ENCODE measurements at places on chromosomes 2 and 18.

GRCh38 chr2:182166406-182166805 lies 180.8 kb downstream of the PPP1R1C start:
- DNase-seq: no peak

- no peak for DNase-seq
Observed at GRCh38 chr2:84899304-84900204, 5.9 kb upstream of the TMSB10 start.

DNA sequence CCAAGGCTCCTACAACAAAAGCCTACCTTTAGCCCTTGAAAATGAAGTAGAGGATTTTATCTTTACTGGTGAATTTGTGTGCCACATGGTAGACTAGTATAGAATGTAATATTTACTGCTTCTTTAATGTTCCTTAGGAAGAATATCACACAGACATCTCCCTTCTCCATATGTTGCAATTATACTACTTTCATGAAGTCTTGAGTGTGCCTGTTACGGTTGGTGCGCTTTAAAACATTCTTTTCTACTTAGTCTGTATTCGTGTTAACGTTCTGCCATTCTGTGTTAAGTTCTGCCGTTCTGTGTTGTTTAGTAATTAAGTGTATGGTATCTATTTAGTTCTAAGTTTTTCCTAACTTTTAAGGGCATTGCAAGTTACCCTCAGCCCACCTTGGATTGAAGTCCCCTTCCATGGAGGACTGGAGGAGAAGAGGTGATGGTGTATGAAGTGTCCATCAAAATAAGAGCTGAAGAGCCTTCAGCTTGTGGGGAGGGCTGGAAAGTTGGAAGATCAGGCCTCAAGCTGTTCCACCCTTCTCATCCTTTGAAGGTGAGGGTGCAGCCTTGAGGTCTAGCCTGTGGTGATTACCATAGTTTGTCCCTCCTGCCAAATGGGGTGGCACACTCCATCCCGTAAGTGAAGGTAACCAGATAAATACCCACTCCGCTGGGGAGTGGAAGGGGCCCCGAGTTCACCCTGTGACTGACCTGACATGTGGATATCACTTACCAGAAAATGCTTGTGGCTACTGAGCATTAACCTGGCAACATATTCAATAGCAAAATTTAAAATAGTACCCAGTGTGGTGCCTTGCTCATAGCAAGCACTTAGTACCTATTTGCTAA lies 131.3 kb downstream of the SPTBN1 start:
- DNase-seq: no peak

DNA sequence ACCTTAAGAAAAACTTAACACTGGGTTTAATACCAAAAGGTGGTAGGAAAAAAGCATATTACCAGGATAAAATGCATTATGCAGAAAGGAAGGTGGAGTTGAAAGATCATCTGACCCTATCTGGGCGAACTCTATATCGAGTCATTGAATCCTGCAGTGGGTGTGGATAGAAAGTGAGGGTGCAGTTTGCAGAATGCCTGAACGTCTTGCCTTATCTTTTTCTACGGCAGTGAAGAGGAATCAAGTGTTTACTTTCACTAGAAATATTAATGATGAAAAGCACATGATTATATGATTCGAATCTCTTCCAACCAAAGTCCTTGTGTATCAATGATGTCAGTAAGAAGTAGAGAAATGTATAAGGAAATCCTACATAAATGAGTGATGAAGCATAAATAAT lies 4.3 kb upstream of the CAVIN2 start:
- no peak for DNase-seq

- no peak for DNase-seq
Observed at GRCh38 chr18:73670524-73670923, 477.1 kb downstream of the FBXO15 start.

DNA sequence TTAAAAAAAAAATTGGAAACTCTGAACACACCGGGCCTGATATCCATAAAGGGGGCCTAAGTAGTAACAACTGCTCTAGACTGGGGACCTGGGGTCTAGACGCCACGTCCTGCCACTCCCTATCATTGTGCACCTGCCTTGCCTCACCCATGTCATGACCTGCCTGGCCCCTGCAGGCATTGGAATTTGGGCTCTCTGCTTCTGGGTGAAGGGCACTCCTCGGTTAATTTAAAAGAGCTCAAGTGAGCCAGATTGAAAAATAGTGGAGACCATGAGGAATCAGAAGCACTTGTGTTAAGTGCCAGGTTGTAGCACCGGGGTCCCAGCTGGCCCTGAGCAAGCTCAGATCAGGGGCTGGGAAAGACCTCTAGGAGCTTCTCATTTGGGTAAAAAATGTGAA lies 48.1 kb downstream of the SLC4A1AP start:
- DNase-seq: no peak

- no peak for DNase-seq
Observed at GRCh38 chr2:100270381-100271146, 51.7 kb downstream of the LONRF2 start.

- no peak for DNase-seq
Observed at GRCh38 chr2:240894006-240894405, 1.9 kb downstream of the MAB21L4 start.

DNA sequence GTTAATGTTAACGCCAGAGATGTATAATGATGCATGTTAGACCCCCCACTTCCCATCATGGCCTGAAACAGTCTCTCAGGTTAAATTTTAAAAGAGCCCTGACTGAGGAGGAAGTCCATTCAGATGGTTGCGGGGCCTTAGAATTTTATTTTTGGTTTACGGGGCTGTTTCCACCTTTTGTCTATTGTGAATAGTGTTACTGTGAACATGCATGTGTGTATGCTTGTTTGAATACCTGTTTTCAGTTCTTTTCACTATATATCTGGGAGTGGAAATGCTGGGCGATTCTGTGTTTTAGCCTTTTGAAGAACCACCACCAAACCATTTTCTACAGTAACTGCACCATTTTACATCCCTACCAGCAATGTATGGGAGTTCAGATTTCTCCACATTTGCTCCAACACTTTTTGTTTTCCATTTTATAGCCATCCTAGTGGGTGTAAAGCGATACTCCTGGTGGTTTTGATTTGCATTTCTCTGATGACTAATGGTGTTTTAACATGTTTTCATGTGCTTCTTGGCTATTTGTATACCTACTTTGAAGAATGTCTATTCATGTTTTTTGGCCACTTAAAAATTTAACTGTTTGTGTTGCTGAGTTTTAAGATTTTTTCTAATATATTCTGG lies 133.0 kb downstream of the MYO3B start:
- no peak for DNase-seq

- no peak for DNase-seq
Observed at GRCh38 chr2:112985090-112985489, 7.3 kb downstream of the IL36G start.

DNA sequence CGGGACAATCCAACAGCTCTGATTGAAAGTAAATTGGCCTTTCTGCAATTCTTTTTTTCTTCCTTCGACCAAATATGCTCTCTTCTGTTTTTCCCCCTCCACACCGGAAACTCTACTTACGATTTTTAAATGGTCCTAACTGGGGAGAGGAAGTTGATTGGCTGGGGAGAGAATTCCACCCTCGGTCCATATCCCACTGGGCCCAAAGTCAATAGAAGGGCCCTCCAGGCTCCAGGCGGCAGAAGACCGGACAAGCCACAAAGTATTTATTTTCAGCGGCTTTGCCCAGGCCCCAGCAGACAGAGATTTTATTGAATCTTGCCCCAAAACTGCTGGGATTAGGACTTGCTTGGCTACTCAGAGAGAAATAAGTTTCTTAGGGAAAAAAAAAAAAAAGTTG lies 37.1 kb upstream of the SMAD7 start:
- DNase-seq: no peak

DNA sequence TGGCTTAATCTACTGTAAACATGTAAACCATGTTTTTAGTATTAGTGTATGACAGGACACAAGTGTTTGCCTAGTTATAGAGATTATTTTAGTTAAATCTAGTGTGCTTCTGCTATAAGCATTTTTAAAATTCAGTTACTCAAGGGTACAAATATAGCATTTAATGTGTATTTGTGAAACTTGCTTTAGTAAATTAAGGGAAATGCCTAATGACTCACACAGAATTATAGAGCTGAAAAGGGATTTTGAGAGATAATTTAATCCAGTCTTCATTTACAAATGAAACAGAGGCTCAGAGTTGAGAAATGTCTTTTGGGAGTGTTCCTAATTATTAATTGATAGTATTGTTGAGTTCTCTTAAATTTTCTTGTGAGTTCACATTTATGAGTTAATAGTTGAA lies 8.2 kb downstream of the ACTR3 start:
- no peak for DNase-seq

DNA sequence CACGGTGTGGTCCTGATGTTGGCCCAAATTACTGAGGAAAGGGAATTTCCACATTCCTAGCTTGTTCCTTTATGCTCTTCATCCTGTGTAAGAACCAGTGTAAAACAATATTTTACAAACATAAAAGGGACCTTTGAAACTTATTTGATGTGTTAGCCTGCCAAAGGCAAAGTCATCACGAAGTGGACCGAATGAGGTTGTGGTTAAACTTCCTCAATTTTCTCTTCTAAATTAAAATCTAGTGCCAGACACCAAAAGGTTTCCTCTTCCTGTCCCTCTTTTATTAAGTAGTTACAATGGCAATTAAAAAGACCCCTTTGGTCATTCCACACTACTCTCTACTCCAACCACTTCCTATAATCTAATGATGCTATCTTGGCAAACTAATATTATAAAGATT lies 279.8 kb downstream of the AFF3 start:
- no peak for DNase-seq

GRCh38 chr18:69215161-69215560 lies 185.5 kb upstream of the DOK6 start:
- no peak for DNase-seq

DNA sequence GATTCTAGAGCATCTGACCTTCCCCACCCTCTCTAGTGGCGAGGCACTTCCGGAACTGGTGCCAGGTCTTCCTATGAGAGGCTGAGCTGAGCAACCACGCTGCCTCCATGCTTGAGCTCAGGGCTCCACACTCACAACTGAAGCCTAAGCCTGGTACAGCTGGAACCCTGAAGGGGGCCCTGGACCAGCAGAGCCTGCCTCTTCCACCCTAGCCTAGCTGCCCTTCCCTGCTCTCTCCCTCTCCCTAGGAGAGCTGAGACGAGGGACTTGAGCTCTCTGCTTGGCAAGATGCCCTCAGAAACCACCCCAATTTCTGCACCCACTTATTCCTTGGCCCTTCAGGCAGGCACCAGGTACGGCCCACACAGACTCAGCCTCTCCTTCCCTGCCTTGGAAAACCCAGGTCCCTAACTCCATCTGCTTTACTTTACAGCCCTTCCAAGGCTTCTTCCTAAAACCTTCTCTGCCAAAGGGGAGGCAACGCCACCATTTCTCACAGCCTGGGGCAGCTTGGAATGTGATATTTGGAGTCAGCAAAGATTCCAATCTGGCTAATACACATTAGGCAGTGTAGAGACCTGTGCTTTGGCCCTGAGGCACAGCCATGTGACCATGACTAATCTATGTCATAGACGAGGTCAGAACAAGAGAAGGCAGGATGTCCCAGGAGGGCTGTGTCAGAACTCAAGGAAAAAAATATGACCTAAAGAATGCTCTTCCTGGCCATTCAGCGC lies 18.8 kb downstream of the COX7A2L start:
- no peak for DNase-seq

GRCh38 chr18:10314066-10314465 lies 140.4 kb upstream of the APCDD1 start:
- DNase-seq: no peak

DNA sequence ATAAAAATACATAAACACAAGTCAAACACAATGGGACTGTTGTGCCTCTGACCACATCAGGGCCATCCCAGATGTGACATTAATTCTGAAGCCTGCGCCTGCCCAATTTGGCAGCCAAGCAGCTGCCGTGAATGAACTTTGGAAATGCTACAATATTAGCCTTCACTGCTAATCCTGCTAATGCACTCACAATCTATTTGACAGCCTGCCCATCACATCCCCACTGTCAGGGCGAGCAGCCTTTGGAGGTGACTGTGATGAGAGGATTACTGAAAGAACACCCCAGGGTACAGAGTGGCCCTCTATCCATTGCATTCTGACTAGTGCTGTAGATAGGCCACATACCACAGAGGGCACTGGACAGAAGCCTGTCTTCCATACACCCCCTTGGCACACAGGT lies 21.6 kb downstream of the OSR1 start:
- no peak for DNase-seq

GRCh38 chr2:167212014-167212648 lies 323.9 kb downstream of the XIRP2 start:
- DNase-seq: no peak

DNA sequence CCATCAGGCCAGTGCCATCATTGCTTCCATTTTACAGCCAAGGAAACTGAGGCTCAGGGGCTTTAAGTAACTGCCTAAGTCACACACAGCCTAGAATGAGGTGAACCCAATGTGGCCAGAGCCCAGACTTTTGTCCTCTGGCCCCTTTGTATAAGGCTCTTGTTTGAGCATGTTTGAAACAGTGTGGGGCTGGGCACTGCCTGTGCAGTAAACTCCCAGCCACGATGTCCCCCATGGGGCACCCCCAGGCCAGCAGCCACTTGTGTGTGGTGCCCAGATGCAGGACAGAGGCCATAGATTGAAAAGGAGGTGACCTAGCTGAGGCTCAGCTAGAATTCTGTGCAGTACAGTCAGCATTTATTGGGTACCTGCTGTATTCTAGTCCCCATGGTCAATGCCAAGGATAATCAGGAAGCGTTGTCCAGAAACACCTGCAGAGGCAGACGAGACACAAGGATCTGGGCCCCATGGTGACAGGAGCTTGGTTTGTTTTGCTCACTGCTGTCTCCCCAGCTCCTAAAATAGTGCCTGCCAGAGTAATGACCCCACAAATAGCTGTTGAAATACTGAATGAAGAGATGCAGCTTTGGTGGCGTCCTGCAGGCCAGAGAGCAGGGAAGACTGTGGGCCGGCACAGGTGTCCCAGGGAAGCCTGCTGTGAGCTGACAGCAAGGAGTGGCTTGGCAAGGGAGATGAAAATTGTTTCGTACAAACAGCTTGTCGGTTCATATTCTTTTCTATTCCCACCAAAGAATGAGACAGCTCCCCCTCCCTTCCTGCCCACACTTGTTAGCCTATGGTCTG lies 160.7 kb downstream of the LDLRAD4 start:
- no peak for DNase-seq

GRCh38 chr2:79830501-79830900 lies 317.6 kb downstream of the CTNNA2 start:
- no peak for DNase-seq

DNA sequence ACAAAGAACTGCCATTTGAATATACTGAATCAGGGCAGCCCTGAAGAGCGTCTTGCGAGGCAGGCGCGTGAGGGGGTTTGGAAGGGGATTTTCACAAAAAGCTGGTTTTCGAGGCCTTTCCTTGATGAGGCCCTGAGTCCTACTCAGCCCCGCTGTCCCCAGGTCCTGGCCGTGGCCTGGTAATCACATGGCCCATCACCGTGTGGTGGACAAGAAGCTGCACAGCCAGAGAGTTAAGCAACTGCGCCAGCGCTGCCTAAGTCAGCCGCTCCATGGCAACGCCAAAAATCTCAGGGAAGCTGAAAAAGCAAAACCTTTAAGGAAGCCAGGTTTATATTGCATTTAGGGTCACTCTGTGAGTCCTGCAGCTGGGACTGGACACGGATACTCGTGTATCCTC lies 341.2 kb upstream of the MYT1L start:
- DNase-seq: no peak

DNA sequence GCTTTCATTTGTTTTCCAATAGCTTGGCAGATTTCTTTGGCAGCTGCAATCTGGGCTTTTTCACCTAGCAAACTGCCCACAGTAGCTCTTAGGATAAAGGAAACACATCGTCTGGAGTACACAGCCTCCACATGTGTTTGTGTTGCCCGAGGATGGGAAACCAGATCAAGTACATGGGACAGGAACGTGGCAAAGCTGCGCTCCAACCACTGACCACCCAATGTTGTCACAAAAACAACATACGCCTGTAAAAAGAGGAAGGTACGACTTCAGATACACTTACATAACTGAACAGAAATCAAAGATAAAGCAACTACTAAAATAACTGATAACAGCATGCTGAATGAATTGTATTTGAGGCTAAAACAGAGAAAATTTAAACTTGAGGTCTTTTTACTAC lies 15.5 kb downstream of the HEATR5B start:
- DNase-seq: no peak

Measured in stimulated activated CD4-positive, alpha-beta T cell treated with anti-CD3 and anti-CD28 coated beads, Interleukin-4, amount 100 ng/mL, for 48 hours (primary cell).